ENCODE measurements at places on chromosomes 12 and 14.

DNA sequence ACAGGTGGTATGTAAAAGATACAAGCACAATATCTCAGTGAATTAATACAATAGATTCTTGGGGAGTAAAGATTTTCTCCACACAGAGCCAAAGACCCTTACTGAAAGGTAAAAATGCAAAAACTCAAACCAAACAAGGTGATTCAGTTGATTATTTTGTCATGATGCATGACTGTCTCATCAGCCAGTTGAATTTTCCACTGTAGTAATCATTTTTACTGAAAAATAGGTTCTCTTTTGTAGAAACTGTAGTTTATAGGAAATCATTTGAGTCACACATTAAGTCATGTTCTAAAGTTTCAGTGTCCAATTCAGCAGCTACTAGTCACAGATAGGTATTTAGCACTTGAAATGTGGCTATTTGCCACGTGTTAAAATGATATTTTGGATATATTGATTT lies 53.6 kb downstream of the PPFIA2 start:
- no peak for DNase-seq

DNA sequence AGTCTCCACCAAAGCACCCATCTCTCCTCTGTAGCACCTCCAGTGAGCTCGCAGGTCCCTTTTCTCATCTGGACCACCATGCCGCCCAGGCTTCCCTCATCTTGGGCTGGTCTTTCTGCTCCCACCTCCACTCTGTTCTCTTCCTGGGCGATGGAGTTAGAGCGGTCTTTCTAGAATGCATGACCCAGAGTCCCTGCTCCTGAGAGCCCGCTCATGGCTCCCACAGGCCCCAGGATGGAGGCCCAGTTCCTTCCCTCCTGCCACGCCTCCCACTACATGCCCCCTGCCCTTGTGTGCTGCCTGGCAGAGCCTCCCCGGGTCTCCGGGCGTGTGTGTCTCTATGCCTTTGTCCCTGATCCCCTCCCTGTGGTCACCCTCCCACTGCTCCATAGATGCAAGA lies 100.7 kb upstream of the RTL1 start:
- DNase-seq = no peak

GRCh38 chr12:96447256-96447655 lies 42.1 kb upstream of the CFAP54 start:
- DNase-seq = no peak

DNA sequence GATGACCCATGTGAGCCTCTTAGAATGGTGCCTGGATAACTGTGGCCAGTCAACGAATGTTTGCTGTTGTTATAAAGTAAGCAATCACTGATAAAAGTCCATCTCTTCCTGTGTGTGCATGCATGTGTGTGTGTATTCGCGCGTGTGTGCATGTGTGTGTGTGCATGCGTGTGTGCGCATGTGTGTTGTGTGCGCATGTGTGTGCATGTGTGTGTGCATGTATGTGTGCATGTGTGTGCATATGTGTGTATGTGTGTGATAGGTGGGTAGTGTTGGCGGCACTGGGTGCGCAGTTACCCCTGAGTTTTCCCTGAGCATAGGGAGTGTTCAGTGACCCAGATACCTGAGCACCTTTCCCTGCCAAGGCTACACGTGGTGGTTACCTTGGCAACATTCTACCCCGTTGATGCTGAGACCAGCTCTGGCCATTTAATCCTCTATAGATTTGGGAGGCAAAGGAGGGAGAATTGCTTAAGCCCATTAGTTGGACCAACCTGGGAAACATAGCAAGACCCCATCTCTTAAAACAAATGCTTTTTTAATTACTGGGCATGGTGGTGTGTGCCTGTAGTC lies 137.8 kb downstream of the SLC15A4 start:
- no peak for DNase-seq

DNA sequence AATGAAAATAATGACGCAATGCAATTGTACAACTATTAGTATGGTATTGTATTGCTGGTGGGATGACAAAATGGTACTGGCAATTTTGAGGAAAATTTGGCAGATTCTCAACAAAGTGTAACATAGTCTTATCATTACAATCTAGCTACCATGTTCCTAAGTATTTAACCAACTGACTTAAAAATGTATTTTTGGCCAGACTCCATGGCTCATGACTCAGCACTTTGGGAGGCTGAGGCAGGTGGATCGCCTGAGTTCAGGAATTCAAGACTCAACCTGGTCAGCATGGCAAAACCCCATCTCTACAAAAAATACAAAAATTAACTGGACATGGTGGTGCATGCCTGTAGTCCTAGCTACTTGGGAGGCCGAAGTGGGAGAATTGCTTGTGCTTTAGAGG lies 1409.5 kb downstream of the AACS start:
- DNase-seq = no peak

DNA sequence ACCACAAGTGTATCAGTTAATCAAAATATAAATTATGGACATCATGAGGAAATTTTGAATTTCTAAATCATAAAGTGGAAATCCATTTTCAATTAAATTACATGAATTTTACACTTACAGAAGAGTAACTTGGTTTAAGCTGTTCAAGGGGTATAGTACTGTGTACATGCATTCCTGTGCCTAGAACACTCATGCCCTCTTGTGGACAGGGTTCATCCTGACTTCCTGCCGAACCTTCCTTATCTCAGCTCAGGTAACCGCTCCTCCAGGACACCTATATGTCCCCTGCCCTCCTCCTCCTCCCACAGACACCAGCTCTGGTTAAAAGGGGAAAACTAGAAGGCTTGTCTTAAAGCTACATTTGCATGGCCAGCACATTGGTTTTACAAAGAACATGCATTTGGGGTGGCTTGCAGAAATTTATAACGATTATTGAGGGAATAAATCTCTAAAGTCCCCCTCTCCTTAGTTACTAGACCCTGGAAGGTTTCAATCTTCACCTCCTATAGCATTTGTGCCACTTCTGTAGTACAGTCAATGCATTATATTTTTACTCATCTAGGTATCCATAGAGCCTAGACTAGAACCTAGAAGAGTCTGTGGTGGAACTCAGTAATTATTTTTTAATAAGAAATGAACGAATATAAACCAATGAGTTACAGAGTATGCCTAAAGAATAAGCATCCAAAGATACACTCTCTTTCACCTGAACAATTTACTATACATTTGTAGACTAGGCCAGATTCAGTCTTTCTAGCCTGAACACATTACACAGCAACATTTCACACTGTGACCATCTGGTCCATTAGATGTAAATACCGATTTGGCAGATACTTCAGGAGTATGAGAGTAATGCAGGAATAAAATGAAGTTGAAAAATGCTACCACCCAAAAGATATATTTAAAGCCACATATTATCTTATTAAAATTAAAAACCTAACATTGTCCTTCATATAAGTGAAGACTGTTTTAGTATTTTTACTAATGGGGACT lies 345.6 kb downstream of the PAWR start:
- DNase-seq = peak; percentile 61

GRCh38 chr14:100828031-100828769 lies 2.3 kb downstream of the MEG3 start:
- no peak for DNase-seq

DNA sequence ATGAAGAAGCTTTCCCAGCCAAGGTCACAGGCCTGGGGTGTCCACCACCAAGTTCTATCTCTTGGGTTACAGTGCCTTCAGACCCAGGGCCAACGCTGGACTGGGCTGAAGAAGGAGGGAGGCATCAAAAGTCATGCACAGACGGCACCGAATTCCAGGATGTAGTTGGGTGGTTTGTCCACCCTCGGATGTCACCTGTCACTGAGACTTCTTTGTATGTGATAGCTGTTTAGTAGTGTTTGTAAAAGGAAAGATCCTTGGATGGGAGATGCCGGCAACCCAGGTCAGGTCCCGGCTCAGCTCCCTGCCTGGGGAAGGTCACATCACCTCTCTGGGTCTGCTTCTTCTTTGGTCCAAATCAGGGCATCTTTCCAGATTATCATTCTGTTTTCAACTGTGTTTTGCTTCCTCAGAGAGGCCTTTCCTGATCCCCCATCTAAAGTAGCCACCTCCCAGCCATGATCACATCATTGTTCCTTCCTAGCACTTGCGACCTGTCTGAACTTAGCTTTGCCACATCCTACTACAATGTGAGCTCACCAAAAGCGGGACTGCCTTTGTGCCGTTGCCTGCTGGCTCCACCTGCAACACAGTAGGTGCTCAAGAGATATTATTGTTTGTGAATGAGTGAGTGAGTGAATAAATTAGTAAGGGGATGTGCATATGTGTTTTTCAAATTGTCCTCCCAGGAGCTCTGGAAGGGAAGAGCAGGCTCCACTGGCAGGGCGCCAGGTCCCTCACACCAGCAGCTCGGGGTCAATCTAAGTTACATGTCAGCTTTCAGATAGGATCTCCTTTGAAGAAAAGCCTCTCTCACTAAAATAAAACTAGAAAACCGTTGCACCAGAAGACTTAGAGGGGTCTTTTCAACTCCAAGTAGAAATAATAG lies 2.1 kb downstream of the TSPAN11 start:
- no peak for DNase-seq

GRCh38 chr14:100822013-100822412 lies 3.9 kb upstream of the MEG3 start:
- no peak for DNase-seq

- no peak for DNase-seq
Measured at GRCh38 chr12:77760271-77761025, 70.2 kb upstream of the NAV3 start.
